ENCODE measurements at places on chromosomes 1 and 21. TPM values are rescaled to one million over a fixed set of nuclear protein-coding genes. Genes with fewer than 3 reads are reported as not detected.

Gene PAQR6
- 4.3 TPM for polyA plus RNA-seq

DNA sequence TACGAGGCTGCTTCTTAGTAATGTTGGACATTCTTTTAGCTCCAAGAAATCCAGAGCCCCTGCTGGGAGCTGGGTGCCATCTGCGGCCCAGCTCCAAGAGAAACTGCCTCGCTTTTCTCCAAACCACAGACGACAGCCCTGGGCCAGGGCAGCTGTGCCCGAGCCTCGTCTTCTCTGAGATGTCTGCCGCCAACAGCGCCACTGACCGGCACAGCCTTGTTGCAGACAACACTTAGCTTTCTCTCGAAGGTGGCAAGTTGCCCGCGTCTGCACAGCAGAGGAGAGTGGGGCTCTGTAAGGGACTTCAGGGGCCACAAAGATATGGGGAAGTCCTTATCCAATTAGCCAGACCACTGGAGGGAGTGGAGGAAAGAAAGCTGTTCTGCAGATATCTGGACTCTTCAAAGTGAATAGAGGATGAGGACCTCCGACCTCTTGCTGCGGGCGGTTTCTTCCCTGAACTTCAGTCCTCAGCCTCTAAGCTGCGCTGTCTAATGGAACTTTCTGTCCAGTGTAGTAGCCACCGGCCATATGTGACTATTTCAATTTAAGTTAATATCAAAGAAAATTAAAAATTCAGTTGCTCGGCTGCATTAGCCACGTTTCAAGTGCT lies 63.9 kb upstream of the DISP3 start:
- no peak for DNase-seq

Gene SPAG17
- polyA plus RNA-seq, result 1.6 TPM

Gene B3GALT5
- polyA plus RNA-seq, result 0.34 TPM

Gene CFHR2
- not detected for polyA plus RNA-seq
